NCI-H1417 treated with DMSO at 0.1 percent for 48 hours (cell line): ENCODE measurements at places on chromosomes 1 and 21.

DNA sequence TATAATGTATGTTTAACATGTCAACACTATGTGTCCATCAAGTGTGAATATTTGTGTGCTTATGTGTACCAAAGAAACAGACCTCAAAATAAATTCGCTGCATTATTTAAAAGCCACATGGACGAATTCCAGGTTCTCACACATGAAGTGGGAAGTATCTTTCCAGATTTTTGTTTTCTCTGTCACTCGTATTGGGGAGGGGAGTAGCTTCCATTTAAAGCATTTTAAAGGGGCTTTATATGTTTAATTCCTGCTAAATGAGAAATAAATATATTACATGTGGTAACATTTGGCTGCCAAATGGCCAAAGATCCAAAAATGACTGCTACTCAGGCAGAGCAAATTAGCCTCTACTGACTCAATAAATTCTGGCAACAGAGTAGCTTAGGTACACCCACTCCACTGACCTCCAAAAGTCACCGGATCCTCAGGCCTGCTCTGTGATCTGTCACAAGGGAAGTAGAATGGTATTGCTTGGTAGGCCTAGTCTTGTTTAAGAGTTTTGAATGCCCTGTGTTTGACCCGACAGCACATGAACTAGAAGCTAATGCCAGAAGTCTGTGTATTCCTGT, 178.1 kb downstream of the ZP4 start:
- DNase-seq = no peak

GRCh38 chr1:112718691-112719418, 3.7 kb upstream of the PPM1J start:
- no peak for DNase-seq

GRCh38 chr1:231272880-231273279, 31.9 kb downstream of the GNPAT start:
- DNase-seq = no peak

- no peak for DNase-seq
Measured at GRCh38 chr1:81270051-81270450, 530.7 kb upstream of the ADGRL2 start.

GRCh38 chr21:40282912-40283886, 416.0 kb downstream of the PCP4 start:
- DNase-seq = no peak

DNA sequence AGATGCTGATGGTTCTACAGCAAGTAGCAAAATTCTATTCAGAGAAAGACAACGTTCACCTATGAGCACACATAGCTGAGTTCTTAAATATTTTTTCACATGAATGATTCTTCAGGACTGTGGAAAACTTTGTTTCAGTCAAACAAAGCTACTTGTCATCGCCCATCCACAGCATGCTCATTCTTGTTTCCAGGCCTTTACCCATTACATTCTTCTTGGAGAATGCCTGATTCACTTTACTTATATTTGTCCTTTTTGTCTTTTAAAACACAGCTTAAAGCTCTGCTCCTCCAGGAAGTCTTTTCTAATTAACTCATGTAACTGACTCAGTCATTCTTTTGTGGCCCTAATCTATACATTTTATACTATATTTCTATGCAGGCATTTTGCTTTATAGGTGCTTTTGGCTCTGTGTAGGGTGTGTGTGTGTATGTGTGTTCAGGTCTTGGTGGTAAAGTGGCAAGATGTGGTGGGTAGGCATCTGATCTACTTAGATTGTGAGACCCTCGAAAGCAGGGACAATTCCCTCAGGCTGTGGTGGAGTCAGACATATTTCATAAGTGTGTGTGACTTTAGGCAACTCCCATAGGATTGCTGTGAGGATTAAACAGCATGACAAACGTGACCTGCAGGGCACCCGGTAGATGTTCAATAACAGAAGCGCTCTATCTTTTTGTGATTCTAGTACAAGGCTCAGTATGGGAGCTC, 11.8 kb upstream of the MARK1 start:
- no peak for DNase-seq

DNA sequence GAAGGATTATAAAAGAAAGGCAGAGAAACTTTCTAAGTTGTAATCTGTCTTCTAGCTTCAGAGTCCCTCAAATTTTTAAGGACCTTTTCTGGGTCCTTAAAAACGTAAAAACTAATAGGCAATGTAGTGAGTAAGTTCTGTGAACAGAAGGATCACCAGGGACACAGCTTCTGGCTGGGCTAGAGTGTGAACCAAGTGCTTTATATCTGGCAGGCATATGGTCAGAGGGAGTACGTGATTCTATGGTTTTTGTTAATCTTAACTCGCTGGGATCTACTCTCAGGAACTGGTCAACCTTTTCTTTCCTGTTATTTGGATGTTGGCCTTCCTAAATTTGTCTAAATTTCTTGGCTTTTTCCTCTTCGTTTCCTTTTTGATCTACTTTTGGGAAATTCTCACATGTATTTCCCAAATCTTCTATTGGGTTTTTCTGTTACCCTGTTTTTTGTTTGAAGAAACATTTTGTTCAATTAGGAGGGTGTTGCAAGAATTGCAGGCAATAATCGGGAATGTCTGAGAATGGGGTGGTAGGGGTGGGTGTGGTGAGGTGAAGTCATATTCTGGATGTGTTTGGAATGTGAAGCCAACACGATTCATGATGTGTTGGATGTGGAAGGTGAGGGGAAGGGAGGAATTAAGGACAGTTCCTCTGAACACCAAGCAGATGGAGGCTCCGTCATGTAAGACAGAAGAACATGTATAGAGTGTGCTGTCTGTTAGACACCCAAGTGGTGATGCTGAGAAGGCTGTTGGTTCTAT, 193.2 kb downstream of the FMN2 start:
- no peak for DNase-seq

- DNase-seq = no peak
Measured at GRCh38 chr21:34825948-34826548, 157.3 kb downstream of the CLIC6 start.

DNA sequence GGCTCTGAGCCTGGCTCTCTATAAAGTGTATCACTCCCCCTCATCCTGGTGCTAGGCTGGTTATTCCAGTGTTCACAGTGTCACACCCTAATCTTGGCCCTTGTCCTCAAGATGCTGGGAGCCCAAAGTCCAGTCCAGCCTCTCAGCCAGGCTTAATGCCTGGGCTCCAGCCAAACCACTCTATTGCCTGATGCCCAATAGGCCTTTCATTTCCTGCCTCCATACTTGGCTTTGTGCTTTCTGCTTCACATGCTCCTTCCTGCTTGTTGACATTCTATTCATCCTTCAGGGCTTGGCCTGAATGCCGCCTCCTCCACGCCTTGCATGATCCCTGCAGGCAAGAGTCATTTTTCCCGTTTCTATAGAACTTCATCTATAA, 1.7 kb downstream of the KLHDC8A start:
- no peak for DNase-seq

DNA sequence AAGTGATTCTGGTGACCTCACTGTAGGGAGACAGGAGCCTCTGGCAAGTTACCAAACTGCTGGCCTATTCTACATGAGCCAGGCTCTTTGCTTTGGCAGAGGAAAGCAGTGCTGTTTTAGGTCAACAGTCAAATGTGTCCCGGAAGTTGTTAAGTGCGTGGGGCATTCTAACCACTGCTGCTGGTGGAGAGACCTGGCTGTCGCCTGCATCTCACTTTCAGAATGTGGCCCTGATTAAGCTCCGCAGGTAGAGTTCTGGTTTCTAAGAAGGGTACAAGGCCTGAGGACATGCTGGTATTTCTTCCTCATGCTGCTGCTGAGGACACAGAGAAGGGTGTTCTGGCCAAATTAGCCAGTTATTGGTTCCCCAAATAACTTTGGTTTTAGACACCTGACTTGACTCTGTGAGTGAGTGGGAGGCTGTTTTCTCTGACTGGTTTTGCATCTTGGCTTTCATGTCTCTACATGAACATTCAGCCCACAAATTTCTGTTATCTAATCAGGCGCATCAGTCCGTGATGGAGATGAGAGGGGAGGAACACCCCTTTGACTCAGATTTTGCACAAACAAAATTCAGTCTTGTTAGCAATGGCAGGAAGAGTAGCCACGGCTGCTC, 120.8 kb downstream of the LMO4 start:
- no peak for DNase-seq

DNA sequence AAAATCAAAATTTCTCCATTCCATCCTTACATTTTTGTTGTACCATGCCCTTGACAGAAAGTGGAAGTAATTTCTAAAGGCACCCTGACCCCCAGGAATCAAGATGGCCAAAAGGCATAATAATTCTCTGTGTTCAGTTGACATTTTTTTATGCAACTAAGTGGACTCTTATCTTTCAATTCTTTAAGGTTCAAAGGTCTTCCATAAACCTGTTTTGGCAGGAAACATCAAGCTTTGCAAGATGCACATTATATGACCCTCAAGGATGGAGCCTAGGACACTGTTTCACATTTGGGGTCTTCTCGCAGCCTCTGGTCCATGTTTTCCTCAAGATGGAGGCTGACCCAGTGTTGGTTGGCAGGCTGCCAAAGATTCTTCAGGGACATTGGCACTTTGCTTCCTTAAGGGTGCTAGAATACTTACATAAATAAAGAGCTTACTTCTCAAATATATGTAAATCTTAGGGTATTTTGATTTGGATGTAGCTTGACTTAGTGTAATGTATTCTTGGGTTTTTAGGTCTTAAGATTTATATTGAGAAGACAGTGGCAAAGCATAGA, 48.0 kb upstream of the COG2 start:
- DNase-seq = no peak

GRCh38 chr1:200410566-200410878, 686 bp upstream of the ZNF281 start:
- DNase-seq = peak; percentile 66

GRCh38 chr1:158119976-158120653, 60.6 kb upstream of the CD1D start:
- no peak for DNase-seq

DNA sequence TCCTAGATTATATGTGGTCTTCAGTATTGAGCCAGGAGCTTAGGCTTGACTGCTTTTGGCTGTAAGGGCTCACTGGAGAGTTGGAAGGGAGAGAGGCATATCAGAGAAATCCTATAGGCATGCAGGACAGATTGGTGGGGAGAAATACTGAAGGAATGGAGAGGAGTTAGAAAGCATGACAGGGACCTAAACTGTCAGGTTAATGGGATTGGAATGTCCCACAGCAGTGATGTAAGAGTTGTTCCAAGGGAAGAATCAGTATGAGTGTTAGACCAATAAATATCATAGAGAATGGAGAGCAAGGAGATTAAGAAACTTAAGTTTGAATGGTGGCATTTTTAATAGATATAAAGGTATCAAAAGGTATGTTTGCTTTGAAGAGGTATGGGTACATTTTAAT, 39.7 kb downstream of the SLC35A3 start:
- no peak for DNase-seq

DNA sequence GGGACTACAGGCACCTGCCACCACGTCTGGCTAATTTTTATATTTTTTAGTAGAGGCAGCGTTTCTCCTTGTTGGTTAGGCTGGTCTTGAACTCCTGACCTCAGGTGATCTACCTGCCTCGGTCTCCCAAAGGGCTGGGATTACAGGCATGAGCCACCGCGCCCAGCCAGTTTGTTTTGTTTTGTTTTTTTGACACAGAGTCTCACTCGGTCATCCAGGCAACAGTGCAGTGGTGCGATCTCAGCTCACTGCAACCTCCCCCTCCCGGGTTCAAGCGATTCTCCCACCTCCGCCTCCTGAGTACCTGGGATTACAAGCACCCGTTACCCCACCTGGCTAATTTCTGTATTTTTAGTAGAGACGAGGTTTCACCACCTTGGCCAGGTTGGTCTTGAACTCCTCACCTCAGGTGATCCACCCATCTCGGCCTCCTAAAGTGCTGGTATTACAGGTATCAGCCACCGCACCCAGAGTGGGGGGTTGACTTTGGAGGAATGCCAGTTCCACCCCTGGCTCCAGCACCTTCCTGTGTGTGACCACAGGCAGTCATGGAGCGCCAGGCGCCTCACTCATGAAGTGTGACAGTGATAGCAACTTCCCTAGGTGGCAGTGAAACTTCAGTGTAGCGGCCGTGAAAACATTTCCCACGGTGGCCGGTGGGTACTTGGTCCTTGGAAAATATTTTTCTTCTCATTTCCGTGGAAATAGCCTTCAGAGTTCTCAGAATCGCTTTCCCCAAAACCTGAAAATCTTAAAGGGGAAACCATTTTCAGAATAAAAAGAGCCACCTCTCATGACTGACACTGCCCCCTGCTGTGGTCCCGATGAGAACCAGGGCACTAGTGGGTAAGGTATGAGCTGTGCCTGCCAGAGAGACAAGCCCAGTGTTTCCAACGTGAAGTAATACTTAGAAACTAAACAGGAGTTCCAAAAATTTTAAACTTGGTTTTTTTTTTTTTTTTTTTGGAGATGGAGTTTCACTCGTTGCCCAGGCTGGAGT, 48.6 kb downstream of the WDR4 start:
- DNase-seq = no peak

- no peak for DNase-seq
Measured at GRCh38 chr1:150613061-150613920, 16.1 kb downstream of the ENSA start.

DNA sequence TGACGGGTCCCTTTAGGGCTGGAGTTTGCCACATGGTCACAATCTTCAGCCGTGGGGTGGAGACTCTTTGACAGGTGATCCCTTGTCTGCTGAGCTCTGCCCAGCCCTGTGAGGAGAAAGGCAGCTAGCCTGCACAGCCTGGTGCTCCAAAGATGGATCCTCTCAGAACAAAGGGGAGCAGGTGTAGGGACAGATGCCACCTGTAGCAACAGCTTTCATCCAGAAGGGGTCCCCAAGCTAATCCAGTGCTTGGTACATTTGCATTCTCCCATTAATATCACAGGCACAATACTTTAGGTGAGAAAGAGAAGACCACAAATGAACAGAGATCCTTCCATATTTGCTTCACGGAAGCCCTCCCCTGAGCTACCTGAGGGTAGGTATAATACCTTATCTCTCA, 93.2 kb downstream of the CCDC185 start:
- DNase-seq = no peak

GRCh38 chr1:182785181-182785580, 4.4 kb upstream of the NPL start:
- DNase-seq = no peak

DNA sequence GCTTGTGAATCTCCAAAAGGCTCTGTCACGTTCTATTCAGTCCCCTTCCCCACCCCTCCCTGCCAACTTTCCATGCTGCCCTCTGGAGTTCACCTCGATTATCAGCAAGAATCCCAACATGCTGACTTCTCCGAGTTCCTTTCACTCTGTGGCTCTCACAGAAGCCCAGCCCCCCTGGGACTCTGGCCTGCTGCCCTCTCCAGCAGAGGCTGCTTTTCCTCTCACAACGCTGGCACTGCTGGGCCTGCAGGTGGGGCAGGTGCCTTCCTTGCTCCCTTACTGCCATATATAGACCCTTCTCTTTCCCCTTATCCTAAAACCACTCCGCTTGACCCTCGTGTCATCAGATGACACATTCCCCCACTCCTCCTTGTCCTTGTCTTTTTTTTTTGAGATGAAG, 10.2 kb upstream of the RNF186 start:
- DNase-seq = no peak
